Gastroesophageal sphincter (tissue), 4 donors: ENCODE measurements at places on chromosomes 11 and 22.

GRCh38 chr11:12150831-12151382 is 40.5 kb downstream of the MICAL2 start:
- ATAC-seq, result no peak

- ATAC-seq, result no peak
Observed at GRCh38 chr11:42524534-42525227, 787.1 kb upstream of the API5 start.

DNA sequence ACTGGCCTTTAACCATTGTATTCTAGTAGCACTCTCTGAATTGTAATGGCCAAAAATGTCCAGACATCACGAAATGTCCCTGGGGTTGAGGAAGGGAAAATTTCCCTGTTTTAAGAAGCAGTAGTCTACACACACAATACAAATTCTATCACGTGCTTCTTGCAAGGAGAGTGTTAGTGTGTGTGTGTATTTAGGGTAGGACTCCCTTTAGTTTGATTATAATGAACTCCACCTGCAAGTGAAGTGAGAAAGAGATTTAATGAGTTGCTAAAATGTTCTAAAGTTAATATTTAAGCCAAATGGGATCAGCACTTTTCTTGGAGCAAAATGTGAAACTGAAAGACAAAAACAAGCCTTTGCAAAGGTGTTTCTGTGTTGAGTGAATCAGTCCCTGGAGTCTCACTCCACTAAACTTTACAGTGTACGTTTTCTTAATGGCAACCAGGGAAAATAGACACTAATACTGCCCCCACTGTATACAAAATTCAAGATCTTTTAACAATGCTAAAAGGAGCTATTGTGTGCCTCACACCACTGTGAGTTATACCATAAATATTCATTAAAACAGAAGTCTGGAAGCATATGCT is 590.3 kb upstream of the TENM4 start:
- no peak for ATAC-seq

DNA sequence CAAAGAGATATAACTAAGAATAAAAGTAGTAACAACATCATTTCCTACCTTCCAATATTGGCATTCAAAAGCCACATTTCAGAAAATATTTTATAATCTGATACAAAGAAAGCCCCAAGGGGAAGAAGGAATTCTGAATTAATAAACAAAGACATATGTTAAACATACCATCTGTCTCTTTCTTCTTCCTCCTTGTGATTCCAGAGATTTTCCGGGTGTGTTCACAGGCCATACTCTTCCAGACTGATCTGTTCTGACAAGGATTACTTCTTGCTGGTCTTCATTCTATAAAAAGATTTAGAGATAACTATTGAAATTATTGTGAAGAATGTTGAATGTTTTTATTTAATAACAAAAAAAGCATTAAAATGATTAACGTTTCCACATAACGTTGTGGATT is 65.0 kb downstream of the CWF19L2 start:
- no peak for ATAC-seq

DNA sequence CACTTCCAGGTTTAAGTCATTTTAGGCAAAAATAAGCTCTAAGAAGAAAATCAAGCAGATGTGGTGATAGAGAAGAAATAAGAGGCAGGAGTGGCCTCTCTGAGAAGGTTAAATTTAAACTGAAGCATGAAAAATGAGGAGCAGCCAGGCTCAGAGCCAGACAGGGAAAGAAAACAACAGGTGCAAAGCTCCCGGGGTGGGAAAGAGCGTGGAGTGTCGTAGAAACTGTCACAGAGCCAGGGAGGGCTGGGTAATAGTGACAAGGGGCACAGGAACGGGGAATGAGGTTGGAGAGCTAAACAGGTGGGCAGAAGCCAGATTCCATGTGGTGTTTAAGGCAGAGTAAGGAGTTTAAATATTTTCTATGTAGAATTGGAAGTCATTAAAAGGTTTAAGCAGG is 132.1 kb upstream of the BLID start:
- ATAC-seq, result no peak

GRCh38 chr11:65417702-65418430 is 4.7 kb upstream of the NEAT1 start:
- peak; percentile 4 for ATAC-seq

DNA sequence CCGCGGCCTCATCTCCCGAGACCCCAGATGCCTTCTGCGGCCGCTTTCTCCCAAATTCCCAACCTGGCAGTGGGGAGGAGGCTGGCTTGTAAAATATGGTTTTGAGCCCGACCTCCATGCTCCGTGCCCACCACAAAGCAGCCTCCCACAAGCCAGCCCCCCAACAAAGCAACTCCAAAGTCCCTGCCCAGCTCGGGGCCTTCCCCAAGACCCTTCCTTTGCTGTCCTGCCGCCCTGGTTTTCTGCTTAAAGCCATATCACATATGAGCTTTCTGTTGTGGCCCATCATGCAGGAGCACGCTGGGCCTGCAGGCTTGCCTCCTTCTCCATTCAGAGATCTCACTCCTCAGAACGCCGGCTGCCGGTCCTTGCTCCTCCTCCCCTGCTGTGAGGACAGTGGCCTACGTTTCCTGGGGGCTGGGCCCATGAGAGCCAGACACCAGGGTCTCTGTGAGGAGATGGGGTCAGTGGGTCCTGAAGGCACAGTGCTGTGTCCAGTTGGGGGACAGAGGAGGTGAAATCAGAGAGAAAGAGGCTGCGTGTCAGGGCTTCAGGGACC is 680.0 kb downstream of the BRD1 start:
- ATAC-seq, result no peak

- no peak for ATAC-seq
Observed at GRCh38 chr11:77287615-77288273, 13.7 kb downstream of the GDPD4 start.

DNA sequence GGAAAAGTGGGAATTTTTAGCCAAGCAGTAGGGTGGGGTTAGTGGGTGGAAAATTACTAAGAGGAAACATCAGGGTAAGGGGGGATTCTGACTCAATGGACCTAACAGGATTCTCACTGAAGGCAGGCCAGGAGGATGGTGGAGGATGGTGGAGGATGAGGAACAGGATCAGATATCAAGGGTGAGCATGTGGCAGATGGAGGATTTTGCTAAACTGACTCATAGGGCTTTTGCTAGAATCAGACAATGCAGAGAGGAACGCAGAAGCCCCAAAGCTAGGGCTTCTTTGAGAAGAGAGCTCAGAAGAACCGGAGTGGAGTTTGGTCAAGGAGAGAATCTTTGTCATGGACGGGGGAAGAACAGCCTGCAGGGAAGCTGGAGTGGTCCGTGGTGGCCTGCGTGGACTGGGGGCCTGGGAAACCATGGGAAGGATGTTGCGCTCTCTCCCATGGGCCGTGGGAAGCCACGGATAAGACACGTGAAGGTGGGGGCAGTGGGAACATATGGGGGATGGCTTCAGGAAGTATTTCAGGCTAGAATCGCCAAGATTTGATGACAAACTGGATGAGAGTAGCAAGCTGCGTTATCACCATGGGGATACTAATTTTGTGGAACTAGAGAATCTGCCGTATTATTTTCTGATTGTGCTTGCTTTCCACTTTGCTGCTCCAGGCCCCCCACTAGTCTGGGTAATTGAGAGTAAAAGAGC is 165.2 kb downstream of the LDLRAD3 start:
- ATAC-seq, result no peak

- no peak for ATAC-seq
Observed at GRCh38 chr11:122789907-122790306, 48.4 kb upstream of the CRTAM start.

GRCh38 chr22:24953384-24954113 is 1.0 kb downstream of the KIAA1671 start:
- ATAC-seq, result peak; percentile 5

- ATAC-seq, result peak; percentile 60
Observed at GRCh38 chr11:9047964-9048523, 43.4 kb downstream of the SCUBE2 start.

DNA sequence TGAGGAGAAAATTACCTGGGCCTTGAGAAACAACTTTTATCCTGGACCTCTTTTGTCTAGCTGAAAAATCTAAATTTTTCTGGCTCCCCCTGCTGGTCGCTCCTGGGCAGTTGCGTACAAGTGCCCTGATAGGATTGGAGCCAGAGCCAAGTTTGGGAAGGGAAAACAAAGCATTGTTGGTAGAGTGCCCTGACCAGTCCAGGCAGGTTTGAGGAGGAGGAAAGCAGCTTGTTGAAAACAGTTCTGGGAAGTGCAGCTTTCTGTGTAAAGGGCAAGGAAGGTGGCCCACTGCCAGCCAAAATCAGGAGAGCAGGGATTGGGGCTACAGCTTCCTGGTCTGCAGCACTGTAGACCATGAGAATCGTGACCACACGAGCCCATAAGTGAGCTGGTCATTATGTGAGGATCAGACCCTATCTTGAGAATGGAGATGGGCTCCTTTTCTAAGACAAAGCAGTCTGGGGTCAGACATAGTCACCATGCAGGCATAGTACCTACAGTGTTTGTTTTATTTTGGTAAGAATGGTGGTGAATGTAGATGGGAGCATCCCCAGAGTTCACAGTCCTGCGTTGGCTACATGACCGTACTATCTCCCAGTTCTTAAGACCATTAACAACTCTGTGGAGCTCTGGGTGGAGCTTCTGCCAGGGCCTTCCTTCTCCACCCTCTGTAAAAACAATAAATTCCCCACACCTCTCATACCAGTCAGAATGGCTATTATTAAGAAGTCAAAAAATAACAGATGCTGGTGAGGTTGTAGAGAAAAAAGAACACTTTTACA is 21.3 kb upstream of the PIK3IP1 start:
- ATAC-seq, result peak; percentile 95

DNA sequence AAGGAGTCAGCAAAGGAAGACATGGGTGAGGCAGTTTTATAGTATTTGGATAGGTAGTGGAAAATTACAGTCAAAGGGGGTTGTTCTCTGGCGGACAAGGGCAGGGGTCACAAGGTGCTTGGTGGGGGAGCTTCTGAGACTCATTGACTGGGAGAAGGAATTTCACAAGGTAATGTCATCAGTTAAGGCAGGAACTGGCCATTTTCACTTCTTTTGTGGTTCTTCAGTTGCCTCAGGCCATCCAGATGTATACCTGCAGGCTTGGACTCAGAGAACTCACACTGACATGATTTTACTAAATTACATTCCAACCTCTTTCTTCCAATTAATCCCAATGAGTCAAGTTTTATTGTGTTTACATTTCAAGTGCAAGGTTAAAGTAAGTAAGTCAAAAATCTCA is 240.5 kb upstream of the API5 start:
- ATAC-seq, result no peak

DNA sequence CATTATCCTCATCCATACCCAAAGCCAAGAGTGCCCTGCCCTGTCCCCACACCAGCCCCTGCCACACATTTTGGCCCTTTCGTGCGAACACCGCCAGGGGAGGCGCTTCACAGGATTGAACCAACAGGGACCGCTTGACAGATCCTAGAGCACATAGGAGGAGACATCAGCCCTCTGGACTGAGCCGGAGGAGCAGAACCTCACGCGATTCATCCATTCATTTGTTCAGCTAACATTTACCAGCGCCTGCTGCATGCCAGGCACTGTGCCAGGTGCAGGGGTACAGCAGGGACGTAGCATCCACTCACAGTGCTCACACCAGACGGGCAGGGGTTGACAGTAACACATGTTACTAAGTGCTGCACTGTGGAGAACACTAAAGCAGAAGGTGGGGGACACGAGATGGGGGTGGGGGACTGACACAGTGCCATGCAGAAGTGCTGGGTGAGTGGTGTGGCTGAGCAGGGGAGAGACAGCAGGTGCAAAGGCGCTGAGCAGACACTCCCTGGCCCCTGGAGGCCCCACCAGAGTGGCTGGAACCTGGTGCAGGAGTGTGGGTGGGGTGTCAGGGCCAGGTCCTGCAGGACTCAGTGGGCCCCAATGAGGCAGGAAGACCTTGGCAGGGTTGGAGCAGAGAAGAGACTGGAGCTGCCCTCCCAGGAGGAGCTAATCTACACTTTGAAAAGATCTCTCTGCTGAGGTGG is 3.4 kb downstream of the GNAZ start:
- ATAC-seq, result no peak

DNA sequence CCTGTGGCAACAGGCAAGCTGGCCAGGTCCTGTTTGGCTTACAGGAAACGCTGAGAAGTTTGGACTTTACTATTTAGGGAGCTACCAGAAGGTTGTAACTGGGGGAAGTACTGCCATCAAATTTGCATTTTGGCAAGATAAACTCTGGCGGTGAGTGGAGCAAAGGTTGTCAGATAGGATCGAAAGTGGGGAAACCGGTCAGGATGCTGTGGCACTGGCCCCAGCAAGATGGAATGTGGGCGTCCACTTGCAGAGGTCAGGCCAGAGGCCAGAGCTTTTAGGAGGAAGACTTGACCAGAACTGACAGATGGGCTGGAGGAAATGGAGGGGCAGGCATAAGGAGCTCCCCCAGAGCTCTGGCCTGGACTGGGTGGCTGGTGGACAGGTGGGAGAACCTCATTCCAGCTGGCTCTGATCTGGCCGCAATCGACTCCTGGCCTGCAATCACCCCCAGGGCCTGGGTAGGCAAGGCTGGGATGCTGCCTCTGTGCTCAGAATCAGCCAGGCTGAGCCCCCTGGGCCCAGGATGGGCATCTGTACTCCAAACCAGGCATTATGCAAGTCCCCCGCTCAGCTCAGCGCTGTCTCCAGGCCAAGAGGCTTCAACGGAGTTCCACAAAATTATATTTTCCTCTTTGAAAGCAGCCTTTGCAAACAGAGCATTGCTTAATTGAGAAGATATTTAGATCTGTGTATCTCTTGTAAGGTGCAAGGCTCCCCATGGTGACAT is 178.3 kb upstream of the NECTIN1 start:
- no peak for ATAC-seq

DNA sequence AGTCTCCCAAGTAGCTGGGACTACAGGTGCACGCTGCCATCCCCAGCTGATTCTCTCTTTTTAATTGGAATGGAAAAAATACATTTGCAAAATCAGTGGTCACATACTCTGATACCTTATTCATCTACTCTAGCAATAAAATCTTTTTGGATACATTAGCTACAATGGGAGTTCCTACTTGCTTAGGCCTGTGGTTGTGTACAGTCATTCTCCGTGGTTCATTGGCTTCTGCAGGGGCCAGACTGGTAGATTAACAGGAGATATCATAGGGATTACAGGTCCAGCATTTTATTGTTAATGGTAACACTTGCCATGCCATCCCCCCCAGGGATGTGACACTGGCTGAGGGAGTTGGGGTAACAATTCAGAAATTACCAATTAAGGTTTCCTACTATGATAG is 140.0 kb downstream of the ADAMTS15 start:
- ATAC-seq, result no peak

- no peak for ATAC-seq
Observed at GRCh38 chr11:31649129-31649966, 139.8 kb downstream of the ELP4 start.

DNA sequence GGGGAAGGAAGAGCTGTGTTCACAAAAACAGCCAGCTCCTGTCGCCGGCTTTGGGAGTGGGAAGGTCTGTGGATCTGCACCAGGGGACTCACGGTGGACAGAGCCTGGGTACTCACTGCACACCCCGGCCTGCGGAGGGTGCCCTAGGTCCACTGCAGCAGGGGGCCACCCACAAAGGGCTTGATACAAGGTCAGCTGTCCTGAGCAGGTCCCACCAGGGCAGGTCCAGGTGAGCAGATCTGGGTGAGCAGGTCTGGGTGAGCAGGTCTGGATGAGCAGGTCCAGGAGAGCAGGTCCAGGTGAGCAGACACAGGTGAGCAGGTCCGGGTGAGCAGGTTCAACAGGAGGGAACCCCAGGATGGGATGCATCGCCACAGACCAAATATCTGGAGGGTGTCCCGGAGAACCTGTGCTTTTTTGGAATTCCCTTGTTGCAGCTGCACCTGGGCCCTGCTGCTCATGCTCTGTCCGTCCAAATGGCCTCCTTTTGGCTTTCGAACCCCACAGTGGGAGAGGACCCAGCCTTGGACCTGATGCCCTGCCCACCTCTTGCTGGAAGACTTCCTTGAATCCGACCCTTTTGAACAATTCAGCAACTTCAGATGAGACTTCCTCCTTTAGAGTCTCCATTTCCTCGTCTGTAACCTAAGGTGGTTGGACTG is 485.3 kb downstream of the TBC1D22A start:
- no peak for ATAC-seq
